ENCODE measurements at places on chromosomes 1 and 21.

GRCh38 chr1:7579831-7580804, 191.0 kb upstream of the VAMP3 start:
- DNase-seq, result peak; percentile 7

DNA sequence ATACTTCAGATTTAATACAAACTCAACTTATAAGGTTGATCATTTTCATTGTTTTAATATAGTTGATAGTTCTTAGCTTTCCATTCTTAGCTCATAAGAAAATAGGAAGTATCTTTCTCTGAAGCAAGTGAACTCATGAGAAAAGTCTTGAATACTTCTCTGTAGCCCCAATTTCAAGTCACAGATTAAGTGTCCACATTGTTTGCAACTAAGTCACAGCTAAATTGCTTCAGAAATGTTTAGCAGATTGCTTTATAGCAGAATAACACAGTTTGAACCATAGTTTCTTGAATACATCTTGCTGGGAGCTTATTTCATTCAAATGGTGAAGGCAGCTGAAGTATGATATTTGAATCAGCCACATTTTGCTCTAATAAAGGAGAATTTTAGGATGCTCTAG, 10.6 kb upstream of the PKN2 start:
- DNase-seq, result no peak

DNA sequence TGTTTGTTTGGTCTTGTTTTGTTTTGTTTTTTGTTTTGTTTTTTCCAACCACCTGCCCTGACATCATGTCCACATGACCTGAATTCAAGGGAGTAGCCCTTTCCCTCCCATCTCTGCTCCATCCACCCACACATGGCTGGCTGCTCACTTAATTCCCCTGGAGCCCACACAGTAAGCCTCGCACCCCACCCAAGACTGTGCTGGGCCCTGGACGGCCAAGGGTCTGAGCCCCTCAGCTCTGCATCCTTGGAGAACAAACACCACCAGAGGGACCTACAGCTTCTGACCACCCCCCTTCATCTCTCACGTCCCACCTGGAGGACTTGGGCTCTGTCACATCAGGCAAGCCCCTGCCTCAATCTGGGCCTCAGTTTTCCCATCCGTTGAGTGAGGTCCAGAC, 39.1 kb downstream of the MATN1 start:
- no peak for DNase-seq

- DNase-seq, result peak; percentile 81
Measured at GRCh38 chr1:32886004-32886827, at the start of gene HPCA. Gene HPCA (plus strand): TSS chr1:32886491. CDS start chr1:32888899, 2,408 bp downstream.

GRCh38 chr1:164560556-164560955, 1.6 kb downstream of the PBX1 start:
- no peak for DNase-seq

DNA sequence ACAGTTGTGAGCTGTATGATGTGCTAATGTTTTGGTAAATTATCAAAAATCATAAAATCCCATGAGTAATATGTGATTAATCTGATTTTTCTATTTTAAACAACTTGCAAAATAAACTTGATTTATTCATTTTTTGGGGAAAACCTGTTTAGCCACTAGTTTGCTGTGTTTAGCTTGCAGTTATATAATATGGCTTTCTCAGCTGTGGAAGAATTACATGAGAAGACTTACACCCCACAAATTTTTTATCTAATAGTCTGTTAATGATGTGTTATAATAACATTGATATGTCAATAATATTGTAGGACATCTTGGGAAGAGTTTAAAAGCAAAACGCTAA, 2.4 kb upstream of the ERRFI1 start:
- DNase-seq, result no peak

- DNase-seq, result no peak
Measured at GRCh38 chr1:30868833-30869435, 39.6 kb downstream of the SDC3 start.

- DNase-seq, result no peak
Measured at GRCh38 chr1:21478356-21478755, 30.9 kb upstream of the ALPL start.

- DNase-seq, result no peak
Measured at GRCh38 chr1:70403759-70404158, 7.3 kb upstream of the CTH start.

- no peak for DNase-seq
Measured at GRCh38 chr21:38769191-38769780, 36.4 kb upstream of the ETS2 start.

- no peak for DNase-seq
Measured at GRCh38 chr21:36627242-36627641, 71.7 kb upstream of the SIM2 start.

DNA sequence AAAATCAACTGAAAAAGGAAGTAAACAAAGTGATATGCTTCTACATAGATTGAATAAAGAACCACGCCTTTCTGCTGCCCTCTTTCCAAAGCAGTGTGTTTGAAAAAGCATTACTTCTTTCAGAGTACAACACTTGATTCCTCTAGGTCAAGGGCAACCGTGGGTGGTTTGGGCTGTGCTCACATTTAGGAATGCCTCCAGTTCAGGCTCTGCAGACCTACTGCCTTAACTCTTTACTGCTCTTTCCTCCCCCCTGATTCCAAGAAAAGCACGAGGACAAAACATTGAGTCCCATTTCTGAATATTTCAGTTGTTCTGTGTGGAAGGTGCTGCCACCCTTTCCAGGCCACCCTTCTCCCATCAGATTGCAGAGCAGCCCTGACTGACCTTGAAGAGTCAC, 45.2 kb downstream of the ADAMTS1 start:
- DNase-seq, result no peak

DNA sequence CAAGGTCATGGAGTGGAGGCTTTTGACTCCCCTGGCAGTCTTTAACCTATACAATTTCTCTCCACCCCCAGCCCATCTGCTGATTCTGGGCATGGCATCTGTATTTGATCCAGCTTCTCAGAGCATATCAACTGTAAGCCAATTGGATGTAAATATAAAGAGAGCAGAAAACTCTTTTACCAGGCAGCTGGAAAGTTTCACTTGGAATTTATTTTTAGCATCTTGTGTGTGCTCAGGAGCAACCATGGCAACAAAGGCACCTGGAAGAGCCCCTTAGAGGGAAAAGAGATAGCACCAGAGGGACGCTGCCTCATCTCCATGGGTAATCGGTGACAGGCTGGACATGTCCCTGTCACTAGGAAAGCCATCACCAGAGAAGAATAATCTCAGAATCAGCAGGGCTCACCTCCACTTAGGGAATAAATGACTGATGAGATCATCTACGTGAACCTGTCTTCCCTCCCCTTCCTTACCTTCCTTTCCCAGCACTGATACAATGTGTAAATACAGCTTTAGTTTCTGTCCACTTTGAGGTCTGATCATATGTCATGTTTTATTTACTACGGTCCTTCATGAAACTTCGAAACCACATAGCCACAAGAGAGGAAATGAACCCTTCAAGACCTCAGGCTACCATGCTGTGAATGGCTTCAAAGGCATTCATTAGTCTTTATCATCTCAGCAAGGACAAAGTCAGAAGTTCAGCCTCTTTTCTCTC, 25.3 kb upstream of the SIPA1L2 start:
- no peak for DNase-seq

DNA sequence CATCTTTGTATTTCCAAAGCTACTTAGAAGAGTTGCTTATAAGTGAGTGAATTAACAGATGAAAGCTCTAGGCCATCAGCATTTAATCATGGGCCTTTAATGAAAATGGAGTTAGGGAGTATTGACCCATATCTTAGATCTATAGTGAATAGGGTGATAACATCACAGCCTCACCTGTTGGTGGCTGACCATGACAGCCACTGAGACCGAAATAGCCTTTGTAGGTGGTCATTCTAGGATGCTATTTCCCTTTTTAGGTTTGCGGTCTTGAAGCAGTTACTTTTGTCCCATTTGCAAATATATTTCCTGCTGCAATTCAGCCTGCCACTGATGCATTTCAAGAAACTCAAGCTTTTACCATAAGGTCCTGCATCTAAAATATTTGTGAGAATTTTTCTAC, 410.1 kb upstream of the LYPLAL1 start:
- DNase-seq, result no peak

DNA sequence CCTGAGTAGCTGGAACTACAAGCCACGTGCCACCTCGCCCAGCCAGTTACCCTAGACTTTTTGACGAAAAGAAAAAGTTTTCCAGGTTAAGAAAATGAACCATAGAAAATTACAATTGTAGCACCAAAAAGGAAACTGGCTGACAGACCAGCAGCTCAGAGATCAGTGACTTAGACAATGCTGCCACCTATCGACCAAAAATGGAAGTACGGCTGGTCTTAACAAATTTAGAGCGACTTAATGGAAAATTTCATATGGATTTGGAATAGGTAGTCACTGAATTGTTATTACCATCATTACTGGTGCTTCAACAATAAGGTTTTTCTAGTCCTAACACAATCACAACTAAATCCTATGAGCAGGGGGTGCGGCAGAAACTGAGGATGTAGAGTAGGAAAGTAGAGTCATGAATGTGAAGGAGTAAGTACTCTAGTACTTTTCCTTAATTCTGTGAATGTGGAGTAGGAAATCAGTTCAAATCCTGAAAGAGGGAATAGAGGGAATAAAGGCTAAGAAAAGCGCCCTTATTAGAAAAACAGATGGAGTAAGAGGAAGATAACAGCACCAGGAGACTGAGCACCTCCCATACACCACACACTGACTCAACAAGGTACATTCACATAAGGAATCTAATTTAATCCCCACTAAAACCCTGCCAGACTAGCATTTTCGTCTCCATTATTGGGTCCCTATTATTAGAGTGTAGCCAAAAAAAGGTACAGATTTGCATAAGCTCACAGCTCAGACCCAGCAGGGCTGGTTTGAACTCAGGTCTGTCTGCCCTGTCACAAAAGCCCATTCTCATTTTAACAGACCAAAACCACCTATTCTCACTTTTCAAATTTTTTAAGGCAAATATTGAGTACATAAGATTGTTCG, 37.9 kb upstream of the MGST3 start:
- no peak for DNase-seq

GRCh38 chr1:208528578-208529240, 284.5 kb upstream of the PLXNA2 start:
- no peak for DNase-seq

DNA sequence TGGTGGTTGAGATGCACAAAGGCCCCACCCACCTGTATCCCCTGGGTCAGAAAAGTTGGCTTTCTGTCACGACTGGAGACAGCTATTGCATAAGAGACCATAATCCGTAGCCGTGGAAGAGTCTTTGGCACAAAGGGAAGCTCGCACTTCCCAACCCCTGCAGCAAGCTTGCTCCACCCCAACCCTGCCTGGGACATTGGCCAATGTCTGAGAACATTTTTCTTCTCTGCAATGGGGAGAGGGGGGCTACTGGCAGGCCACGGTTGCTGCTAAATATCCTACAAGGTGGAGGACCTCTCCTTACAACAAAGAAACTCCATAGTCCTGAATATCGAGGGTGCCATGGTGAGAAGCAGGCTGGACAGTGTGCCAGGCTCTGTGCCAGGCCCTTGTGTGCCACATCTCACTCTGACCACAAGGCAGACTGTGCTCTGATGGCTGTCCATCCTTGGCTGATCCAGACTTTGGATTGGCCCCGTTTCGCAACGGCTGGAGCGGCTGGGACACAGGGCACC, 104.1 kb downstream of the CSMD2 start:
- DNase-seq, result peak; percentile 40

All from left ventricle myocardium superior (tissue), 1 donor.